ENCODE measurements at places on chromosomes 12 and 14. TPM values are rescaled to one million over a fixed set of nuclear protein-coding genes. Genes with fewer than 3 reads are reported as not detected.

The PACS2 gene
- polyA plus RNA-seq = 77.3 TPM

The NUAK1 gene
- 7.2 TPM for polyA plus RNA-seq

The RHEBL1 gene
- 2.3 TPM for polyA plus RNA-seq

The LRTM2 gene
- polyA plus RNA-seq = 0.05 TPM

The SPTB gene
- 4.3 TPM for polyA plus RNA-seq

The SRRM4 gene
- 0.45 TPM for polyA plus RNA-seq

DNA sequence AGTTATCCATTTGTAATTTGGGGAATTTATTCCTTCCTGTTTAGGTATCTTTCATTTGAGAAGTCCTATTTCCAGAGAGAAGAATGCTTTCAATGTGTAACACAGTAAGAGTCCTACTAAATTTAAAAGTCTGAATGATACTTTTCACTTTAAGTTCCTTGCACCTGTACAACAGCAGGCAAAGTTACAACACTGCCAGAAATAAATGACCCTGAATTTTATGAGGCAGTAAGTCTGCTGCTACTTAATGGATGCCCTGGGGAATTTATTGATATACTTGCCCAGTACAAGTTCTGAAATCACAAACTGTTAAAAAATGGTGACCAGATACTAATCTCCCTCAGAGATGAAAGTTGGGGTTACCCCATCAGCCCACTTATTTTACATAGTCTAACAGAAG is 53.1 kb downstream of the NTS start:
- DNase-seq = no peak

DNA sequence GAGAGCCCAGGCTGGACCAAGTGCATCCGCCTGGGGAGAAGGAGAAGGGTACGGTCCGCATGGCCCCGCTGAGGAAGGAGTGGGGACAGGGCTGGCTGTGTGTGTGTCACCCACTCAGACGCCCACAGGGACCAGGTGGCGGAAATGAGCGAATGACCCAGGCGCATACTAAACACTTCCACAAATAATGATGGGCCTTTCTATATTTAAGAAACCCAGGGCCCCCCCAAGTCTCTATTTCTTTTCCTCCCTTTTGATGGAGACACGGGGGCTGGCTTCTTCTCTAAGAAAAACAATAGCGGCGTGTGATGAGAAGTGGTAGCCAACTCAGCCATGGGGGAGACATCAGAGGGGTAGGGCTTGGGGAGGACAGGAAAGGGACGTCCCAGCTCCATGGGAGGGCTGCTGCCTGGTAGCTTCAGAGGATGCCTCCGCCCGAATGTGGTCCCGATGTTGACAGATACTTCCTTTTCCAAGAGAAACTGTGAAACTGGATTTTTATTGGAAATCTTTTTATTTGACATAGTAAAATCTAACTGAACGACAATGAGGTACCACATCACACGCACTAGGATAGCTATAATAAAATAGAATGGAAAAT is 6.3 kb upstream of the MAP1LC3B2 start:
- DNase-seq = no peak

DNA sequence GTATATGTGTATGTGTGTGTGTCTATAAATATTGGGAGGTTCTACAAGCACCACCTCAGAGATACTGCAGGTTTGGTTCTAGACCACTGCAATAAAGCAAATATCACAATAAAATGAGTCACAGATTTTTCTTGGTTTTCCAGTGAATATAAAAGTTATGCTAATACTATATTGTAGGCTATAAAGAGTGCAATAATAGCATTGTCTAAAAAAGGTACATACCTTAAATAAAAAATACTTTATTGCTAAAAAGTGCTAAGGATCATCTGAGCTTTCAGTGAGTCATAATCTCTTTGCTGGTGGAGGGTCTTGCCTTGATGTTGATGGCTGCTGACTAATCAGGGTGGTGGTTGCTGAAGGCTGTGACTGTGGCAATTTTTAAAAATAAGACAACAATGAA is 111.1 kb downstream of the VEZT start:
- no peak for DNase-seq

DNA sequence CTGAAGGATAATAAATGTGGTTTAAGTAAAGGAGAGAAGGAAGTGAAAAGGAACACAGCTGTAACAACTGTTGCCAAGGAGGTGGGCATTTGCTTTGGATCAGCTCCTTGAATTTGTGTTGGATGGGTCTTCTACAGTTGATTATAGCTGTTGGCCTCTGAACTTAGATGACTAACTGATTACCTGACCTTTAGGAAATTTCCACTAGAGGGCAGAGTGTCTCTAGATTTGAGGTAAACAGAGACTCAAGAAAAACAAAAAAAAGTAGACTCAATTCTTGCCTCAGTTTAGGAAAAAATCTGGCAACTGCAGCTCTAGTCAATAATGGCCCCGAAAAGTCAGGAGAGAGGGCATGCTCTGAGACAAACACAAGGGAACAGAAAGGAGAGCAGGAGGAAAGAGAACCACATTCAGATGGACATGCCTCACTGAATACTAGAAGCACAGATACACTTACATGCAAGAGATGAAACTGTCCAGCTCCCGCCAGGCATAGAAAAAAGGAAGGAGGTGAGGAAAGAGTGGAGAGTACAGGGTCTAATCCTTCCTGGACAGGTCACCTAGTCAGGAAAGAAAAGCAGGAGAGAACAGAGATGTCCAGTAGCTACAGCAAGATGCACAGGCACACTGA is 20.6 kb downstream of the COX14 start:
- no peak for DNase-seq

DNA sequence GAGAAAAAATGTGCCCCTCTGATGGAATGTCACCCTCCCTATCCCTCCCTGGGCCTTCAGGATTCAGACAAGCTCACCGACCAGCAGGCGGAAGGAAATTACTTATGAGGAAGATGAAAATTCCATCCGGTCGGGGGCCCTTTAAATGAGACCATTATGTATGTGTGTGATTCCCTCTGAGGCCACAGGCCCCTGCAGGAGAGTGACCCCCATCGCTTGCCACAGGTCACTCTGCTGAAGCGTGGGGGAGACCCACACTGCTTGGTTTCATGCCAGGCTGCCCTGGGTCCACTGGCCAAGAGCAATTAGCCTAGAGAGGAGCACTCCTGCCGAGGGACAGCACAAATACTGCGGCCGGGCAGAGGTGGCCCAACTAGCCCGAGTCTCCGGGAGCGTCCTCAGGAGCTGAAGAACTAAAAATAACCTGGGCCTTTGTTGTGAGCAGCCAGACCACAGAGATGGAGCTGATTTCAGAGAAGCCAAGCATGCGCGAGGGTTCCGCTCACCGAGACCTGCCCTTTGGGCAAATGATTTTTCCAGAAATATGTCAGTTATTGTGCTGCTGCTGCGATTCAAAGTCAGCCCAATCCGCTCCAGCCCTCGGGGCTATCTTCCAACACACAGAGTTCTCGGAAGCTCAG is 276.4 kb downstream of the DPF3 start:
- DNase-seq = no peak
